ENCODE measurements at places on chromosomes 12 and 14. TPM values are rescaled to one million over a fixed set of nuclear protein-coding genes. Genes with fewer than 3 reads are reported as not detected.

DNA sequence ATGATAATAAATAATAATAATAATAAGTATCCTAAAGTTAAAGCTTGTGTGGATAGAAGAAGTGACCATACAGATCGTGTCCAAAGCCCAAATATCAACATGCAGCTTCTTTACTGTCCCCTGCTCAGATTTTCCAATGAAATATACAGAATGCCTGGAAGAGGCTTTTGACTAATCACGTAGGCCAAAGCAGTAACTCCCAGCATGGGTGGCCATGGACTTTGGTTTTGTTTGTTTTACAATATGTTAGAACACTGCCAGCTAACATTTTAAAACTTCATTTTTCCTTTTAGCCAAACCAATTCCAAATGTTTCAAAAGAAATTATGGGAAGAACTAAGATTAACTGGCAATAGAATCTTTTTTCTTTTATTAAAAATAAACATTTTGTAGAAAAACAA is 400.0 kb upstream of the FLRT2 start:
- DNase-seq, result no peak

Gene HOXC12
- total RNA-seq, result not detected

DNA sequence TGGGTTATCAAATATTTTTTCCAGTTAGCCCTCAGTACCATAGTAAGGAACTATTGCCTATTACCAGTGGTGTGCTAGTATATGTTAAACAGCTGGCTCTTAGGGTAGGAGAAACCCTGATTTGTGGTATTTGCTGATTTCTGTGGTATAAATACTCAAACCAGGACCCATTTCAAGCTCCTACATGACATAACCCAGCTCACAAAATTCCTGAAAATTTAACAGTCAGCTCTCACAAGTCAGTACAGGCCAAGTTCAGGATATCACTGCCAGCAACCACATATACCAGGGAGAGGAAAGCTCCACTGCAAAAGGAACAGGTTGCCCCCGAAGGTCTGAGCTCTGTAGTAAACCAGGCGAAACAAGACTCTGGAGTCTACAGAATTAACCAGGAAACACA is 315.3 kb downstream of the NOVA1 start:
- DNase-seq, result no peak

Gene SERPINA9
- total RNA-seq, result not detected

GRCh38 chr12:6697584-6698351 is 2.8 kb downstream of the PIANP start:
- DNase-seq, result peak; percentile 84
